ENCODE measurements at places on chromosomes 4 and X.
A peak's percentile ranks its signal among the peaks of the same experiment; 100 is the strongest.

GRCh38 chrX:109484886-109485285, 3.0 kb upstream of the GUCY2F start:
- DNase-seq, result no peak

- no peak for DNase-seq
These were observed 121.2 kb downstream of the VEGFC start for GRCh38 chr4:176671532-176671931.

- peak; percentile 23 for DNase-seq
These were observed 58.1 kb downstream of the MAML3 start for GRCh38 chr4:140095694-140096482.

- DNase-seq, result no peak
These were observed 183.7 kb downstream of the NR3C2 start for GRCh38 chr4:148258535-148258934.

GRCh38 chr4:137083571-137084135, 448.6 kb downstream of the PCDH18 start:
- no peak for DNase-seq

DNA sequence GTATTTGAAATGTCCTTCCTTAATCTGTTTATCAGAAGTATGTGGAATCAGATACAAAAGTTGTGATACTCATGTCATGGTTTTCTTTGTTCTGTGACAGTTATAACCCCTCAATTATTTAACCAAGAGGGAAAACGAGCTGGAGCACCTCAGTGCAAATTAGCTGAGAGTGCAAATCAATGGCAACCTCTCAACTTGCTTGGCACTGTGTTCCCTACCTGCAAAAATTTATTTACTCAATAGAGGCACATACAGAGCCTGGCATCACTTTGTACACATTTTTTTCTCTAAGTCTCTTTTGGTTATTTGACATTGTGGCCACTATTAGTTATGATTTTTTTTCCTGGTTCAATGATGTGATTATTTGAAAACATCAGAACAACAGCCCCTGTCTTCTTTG, 186.2 kb downstream of the STIM2 start:
- DNase-seq, result no peak

DNA sequence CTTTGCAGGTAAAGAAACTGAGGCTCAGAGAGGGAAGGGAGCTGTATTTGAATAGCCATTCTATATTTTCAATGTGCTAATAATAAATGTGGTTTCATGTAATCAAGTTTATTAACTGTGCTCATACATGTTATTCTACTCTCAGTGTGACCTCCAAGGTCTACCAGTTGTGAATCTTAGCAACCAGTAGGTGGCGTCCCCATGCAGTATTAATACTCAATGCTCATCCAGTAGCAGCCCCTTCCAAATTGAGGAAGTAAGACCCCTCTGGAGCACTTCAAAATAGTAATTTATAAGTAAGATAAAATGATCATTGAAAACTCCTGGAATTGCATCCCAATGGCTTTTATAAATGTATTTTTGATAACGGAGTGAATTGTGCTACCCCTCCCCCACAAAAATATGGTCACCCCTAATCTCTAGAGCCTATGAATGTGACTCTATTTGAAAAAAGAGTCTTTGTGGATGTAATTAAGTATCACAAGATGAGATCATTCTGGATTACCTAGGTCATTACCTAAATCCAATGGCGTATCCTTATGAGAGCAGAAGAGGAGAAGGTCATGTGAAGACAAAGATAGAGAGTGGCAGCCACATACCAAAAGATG, 20.4 kb upstream of the SEPSECS start:
- DNase-seq, result no peak

GRCh38 chr4:37604461-37604860, 81.7 kb downstream of the RELL1 start:
- DNase-seq, result no peak

- DNase-seq, result no peak
These were observed 86.7 kb downstream of the RFC1 start for GRCh38 chr4:39279416-39279815.

GRCh38 chr4:138341739-138342415, 99.7 kb upstream of the SLC7A11 start:
- DNase-seq, result no peak

DNA sequence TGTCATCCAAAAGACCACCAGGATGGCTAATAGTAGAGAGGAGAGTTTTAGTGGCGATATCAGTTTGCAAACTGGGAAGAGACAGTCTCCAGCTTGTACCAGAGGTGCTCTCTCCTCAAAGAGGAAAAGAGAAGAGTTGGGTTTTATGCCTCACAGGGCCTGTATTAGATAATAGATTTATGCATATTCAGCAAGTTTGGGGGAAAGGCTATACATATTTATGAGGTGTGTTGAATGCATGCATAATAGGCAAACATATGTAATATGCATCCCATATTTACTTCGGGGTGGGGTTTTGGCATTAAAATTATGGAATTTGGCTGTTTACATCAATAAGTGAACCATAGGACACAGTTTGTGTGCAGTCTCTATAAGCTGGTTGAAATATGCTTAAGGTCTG, 22.8 kb upstream of the ADGRL3 start:
- DNase-seq, result no peak
